Skeletal muscle tissue (tissue), 5 donors: ENCODE measurements at places on chromosomes 2 and 18. TPM values are rescaled to one million over a fixed set of nuclear protein-coding genes. Genes with fewer than 3 reads are reported as not detected.

GALR1 gene
- total RNA-seq = not detected

LONRF2 gene
- 1.0 TPM for total RNA-seq

TNS1 gene
- 73.1 TPM for total RNA-seq

VSNL1 gene
- total RNA-seq = 2.1 TPM

GPR17 gene
- total RNA-seq = 1.0 TPM
